ENCODE measurements at places on chromosomes 13 and 19.

- no peak for DNase-seq
Measured at GRCh38 chr19:1324806-1325567, 39.3 kb downstream of the EFNA2 start.

DNA sequence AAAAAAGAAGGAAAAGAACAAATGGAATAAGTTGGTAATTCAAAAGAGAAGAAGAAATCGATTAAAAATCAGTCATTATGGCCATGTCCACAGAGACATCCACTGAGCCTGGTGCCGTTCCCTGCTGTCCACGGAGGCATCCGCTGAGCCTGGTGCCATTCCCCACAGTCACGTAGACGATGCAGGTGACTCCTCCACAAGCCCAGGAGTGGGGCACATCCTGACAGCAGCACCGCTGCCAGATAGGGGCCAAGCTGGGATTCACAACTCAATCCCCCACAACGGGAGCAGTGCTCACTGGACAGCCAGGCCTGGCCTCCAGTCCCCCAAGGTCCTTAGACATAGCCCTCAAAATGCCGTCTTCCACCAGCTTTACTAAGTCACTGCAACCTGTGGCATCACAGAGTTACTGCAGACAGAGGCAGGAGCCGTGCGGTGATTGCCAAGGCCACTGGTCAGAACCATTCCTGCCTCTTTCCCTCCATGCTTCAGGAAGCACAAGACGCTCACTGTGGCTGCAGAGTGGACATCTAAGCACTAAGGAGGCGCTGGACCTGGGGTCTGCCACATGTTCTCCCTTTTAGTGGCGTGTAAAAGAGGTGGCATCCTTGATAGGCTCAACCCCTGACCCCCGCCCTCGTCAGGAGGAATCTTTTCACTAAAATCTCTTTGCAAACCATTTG, 131.5 kb upstream of the SPACA7 start:
- DNase-seq = no peak

DNA sequence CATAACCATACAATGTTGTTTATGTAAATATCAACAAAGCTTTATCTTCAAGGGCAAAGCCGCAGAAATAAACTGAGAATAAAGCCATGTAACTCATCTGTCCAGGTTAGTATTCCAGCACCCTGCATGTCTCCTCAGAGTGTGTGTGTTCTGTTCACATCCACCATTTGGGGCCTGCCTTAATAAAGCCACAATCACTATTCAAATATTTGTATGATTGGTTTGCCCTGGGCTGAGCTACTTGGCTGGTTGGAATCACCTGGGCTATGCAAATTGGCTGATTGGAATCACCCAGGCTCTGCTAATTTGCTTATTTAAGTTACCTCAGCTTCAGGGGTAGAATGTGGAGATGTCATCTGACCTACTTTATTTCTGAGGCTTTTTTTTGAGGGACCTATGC, 42.4 kb upstream of the ZNF737 start:
- DNase-seq = no peak

DNA sequence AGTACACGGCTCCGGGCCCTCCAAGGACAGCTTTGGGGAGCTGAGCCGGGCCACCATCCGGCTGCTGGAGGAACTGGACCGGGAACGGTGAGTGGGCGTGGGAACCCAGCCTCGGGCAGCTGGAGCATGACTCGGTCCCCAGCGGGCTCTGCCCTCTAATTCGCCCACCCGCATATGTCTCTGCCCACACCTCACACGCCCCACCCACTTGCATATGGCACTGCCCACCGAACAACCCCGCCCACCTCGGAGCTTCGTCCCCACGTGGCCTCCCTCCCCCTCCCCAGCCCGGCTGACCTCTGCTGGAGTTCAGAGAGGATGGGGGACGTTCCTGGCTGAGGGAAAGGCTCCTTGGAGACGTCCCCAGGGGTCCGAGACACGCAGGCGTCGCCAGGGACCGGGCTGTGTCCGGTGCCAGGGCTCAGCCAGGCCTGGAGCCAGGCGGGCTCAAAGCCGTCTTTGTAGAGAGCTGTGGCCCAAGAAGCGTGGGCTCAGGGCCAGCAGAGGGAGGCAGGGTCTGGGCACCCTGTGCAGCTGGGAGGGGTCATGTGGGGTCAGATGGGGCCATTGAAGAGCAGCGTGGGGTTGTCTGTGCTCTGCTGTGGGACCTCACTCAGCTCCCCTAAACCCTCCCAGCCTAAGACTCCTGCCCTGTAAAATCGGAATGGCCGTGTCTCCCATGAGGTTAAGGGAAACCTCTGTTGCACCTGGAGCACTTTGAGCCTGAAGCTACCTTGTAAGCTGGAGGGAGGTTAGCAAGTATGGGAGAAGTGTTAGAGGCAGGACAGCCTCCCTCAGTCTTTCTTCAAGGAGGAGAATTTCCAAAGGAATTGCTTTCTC, 3.8 kb downstream of the APC2 start:
- DNase-seq = no peak

- no peak for DNase-seq
Measured at GRCh38 chr13:97387485-97387839, 46.5 kb upstream of the RAP2A start.

DNA sequence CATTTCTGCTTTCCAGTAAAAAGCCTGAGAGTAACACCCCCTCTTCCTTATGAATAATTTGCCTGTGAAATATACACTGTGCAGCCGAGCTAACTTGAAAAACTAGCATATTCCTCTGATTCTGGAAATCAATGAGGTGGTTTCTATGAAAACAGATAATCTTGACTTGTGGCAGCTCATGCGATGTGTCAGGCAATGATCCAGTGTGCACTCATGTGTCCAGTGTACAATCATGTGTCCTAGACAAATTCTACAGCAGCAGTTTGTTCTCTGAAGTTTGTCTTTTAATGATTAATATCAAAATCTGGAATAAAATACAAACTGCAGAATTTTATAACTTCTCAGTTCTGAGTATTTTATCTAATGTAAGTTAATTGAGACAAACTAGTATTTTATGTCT, 2213.9 kb upstream of the PCDH20 start:
- DNase-seq = no peak
